ENCODE measurements at places on chromosomes 1 and 21. TPM values are rescaled to one million over a fixed set of nuclear protein-coding genes. Genes with fewer than 3 reads are reported as not detected.

The S100A6 gene
- 211 TPM for total RNA-seq

- H3K4me3 ChIP-seq, result no peak overlapping the region
- H3K4me1 ChIP-seq, result peaks cover 55% of the 10 kb centered on the region
- peaks cover 51% of the 10 kb centered on the region for H3K36me3 ChIP-seq
- H3K27me3 ChIP-seq, result no peaks in the 10 kb centered on the region
Measured at GRCh38 chr21:33268737-33269441, 2.7 kb downstream of the IL10RB start.

DNA sequence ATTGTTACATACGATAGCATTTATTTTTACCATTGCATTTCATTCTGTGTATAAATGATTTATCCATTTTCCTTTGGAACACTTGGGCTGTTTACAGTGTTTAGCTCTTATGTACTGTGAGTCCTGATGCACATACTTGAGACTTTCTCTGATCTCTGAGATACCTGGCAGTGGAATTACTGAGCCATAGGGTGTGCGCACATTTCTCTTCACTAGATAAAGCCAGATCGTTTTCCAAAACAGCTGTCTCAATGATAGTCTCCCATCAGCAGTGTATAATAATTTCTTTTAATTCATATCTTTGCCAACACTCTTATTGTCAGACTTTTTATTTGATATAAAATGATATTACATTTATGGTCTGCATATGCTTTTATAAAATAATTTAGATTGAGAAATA lies 66.2 kb downstream of the VPS13D start:
- no peak overlapping the region for H3K4me3 ChIP-seq
- peak overlapping the region; percentile 23 for H3K27ac ChIP-seq
- H3K4me1 ChIP-seq, result peaks cover 28% of the 10 kb centered on the region
- H3K27me3 ChIP-seq, result no peaks in the 10 kb centered on the region
- no peak for DNase-seq

- H3K4me1 ChIP-seq, result no peaks in the 10 kb centered on the region
- H3K4me3 ChIP-seq, result no peak overlapping the region
- DNase-seq, result no peak
- H3K27ac ChIP-seq, result no peak overlapping the region
- H3K36me3 ChIP-seq, result no peaks in the 10 kb centered on the region
- peaks cover 9% of the 10 kb centered on the region for H3K27me3 ChIP-seq
Measured at GRCh38 chr1:18413541-18414305, 67.0 kb upstream of the KLHDC7A start.
